Neural crest cell (in vitro differentiated cells): ENCODE measurements at places on chromosomes 13 and 19.

DNA sequence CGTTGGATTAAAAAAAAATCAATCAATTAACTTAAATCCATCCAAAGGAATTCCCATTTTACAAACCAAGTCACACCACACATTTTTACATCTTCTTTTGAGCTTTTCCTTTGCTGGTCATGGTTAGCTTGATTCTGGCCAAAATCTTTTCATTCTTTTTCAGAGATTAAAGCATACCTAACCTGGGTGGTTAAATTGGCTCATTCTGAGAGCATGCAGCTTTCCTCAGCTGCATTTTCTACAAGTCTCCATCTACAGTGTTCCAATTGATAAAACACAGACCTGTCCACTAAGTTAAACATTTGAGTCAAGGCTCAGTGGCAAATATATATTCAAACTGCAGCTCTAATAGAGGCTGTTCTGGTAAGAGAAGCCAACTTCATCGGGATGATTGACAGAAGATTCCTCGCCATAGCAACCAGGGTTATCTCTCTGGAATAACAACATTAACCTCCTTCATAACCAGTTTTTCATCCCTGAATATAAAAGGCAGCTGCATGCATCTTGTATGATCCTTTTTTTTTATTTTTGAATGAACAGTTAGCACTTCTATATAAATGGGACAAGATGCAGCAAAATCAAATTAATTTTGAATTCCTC, 106.2 kb downstream of the DNAJC15 start:
- H3K4me1 ChIP-seq: peaks cover 25% of the 10 kb centered on the region
- H3K27ac ChIP-seq: no peak overlapping the region
- no peak overlapping the region for H3K4me3 ChIP-seq
- no peaks in the 10 kb centered on the region for H3K36me3 ChIP-seq

DNA sequence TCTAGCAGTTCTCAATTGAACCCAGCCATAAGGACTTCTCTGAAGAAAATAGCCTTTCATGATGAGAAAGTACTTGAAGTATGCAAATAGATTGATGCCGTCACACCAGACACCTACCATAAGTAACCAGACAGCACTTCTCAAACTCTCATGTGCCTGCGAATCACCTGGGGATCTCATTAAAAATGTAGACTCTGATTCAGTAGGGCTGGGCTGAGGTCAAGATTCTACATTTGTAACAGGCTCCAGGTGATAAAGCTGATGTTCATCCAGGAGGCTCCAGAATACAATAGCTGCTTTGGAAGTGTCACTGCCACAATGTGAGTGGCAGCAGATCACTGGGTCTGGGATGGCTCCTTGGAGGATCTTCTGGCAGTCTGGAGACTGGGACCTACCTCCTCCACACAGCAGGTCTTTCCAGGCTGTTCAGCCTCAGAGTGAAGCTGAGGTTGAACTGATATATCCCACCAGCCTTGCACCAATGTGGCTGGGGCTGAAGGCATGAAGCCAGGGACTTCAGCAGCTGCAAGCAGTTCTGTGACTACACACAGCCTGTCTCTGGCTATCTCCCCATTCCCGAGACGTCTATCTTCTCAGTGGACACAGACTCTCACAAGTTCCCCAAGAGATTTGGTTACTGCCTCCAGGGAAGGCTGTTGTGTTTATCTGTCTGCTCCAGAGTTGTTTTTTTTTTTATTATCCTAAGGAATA, 9.1 kb downstream of the MBNL2 start:
- no peak for DNase-seq
- H3K4me3 ChIP-seq: no peak overlapping the region
- H3K36me3 ChIP-seq: peaks cover 18% of the 10 kb centered on the region
- H3K27ac ChIP-seq: no peak overlapping the region

DNA sequence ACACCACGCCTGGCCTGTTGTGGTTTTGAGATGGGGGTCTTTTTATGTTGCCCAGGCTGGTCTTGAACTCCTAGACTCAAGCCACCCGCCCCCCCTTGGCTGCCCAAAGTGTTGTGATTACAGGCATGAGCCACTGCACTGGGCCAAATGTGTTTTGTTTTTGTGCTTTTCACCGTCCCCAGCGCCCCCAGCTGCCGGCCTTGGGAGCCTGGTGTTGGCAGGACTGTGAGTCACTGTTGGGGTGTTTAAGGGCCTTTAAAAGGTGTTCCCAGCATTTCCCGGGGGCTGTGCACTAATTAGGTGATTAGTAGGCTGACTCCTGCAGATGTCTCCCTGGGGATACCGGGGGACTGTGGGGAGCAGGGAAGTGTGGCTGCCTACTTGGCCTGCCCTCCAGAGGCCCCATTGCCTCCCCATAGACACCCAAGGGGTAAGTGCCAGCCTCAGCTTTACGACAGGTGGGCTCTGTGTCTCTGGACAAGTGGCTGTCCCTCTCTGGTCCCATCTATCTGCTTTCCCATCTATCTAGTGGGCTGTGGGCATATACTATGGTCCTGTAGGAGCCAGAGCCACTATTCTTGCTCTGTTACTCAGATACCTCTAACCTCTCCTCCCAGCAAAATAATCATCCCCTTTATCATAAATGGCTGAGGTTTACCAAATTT, 11.8 kb upstream of the TLE5 start:
- DNase-seq: no peak
- H3K4me1 ChIP-seq: no peaks in the 10 kb centered on the region

DNA sequence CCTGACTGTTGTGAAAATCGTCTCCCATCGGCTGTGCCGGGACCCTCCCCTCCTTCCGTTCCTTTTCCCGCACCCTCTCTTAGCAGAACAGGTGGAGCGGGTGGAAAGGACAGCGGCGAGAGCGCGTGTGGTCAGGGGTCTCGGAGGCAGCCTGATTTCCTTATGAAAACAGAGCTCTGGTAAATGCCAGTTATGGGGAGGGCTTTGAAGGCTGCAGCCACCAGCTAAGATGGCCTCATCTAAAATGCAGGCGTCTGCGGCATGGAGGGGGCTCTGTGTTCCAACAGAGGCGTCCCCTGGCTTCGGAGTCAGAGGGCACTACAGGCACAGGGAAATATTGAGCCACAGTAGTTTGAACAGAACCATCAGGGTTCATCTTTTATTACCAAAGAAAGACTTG, 93.8 kb upstream of the SOX1 start:
- DNase-seq: no peak
- peaks cover 46% of the 10 kb centered on the region for H3K4me1 ChIP-seq
- H3K4me3 ChIP-seq: peak overlapping the region; percentile 75

GRCh38 chr19:6229216-6229913, 50.4 kb downstream of the MLLT1 start:
- no peaks in the 10 kb centered on the region for H3K27me3 ChIP-seq
- peak overlapping the region; percentile 83 for H3K27ac ChIP-seq
- H3K4me1 ChIP-seq: peaks cover 35% of the 10 kb centered on the region

DNA sequence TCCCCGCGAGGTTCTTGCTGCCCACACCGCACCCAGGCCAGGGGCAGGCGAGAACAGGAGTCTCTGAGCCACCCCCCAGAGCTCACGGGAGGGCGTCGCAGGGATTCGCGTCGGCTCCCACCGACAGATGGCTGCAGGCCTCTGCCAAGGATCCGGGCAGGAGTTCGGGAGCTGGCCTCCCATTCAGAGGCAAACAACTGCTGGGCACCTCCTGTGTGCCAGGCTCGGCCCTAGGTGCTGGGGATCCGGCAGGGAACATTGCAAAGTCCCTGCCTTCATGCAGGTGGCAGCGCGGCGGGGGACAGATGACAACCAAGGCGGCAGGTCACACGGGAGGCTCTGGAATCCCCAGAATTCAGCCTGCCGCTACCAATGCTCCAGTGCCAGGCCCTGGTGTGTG, 25.3 kb downstream of the LRRC4B start:
- H3K4me3 ChIP-seq: no peak overlapping the region
- H3K27ac ChIP-seq: peak overlapping the region; percentile 57

- H3K4me3 ChIP-seq: peak overlapping the region; percentile 93
- peaks cover 45% of the 10 kb centered on the region for H3K4me1 ChIP-seq
- no peak for DNase-seq
- H3K36me3 ChIP-seq: peaks cover 4% of the 10 kb centered on the region
- H3K27ac ChIP-seq: no peak overlapping the region
- peaks cover 38% of the 10 kb centered on the region for H3K27me3 ChIP-seq
These were observed 688 bp downstream of the ZFP36 start for GRCh38 chr19:39407410-39407659.

DNA sequence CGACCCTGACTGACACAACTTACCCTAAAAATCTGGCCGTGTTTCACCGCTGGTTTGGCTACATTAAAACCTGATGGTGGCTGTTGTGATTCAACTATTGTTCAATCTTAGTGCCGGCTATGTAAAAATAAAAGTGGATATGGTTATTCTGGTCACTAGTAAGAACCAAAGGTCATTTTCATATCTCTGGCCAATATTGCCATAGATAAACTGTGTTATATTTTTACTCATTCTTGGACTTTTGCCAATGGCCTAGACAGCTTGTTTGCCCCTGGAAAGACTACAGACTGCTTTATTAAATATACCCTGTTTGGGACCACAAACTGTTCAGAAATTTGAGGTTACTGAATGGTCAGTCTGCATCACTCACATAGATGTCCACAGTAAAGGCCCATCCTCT, 258.5 kb upstream of the KLHL1 start:
- no peaks in the 10 kb centered on the region for H3K27me3 ChIP-seq
- H3K4me3 ChIP-seq: no peak overlapping the region
- H3K36me3 ChIP-seq: no peaks in the 10 kb centered on the region

- no peak for DNase-seq
- no peaks in the 10 kb centered on the region for H3K27me3 ChIP-seq
- H3K4me3 ChIP-seq: no peak overlapping the region
- H3K4me1 ChIP-seq: no peaks in the 10 kb centered on the region
- H3K36me3 ChIP-seq: no peaks in the 10 kb centered on the region
- H3K27ac ChIP-seq: no peak overlapping the region
These were observed 153.2 kb downstream of the ZNF486 start for GRCh38 chr19:20320191-20320590.

DNA sequence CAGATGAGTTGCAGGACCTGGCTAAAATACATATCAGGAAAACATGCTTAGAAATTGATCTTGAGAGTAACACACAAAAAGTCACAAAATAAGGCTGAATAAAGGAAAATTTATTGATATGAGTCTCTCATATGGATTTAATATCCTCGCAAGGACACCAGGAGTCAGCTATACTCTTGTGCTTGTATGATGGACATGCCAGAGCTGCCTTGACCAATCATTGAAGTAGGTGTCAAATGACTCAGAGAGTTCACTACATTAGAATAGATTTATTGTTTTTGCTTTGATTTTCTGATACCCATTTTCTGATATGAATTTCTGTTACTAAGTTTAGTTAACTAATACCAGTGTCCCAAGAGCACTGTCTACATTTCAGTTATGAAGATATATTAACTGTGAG, 37.4 kb upstream of the CSNK1A1L start:
- H3K27ac ChIP-seq: no peak overlapping the region
- no peak for DNase-seq
- H3K4me3 ChIP-seq: no peak overlapping the region
- no peaks in the 10 kb centered on the region for H3K27me3 ChIP-seq

GRCh38 chr13:88857256-88857655, 1186.1 kb downstream of the SLITRK5 start:
- no peaks in the 10 kb centered on the region for H3K27me3 ChIP-seq
- DNase-seq: no peak
- H3K36me3 ChIP-seq: no peaks in the 10 kb centered on the region
- H3K4me1 ChIP-seq: no peaks in the 10 kb centered on the region

GRCh38 chr19:55503157-55503501, 14.9 kb downstream of the SSC5D start:
- H3K27me3 ChIP-seq: peaks cover 8% of the 10 kb centered on the region
- H3K4me1 ChIP-seq: peaks cover 4% of the 10 kb centered on the region
- DNase-seq: no peak
- no peaks in the 10 kb centered on the region for H3K36me3 ChIP-seq

- peak; percentile 14 for DNase-seq
- H3K36me3 ChIP-seq: peaks cover 4% of the 10 kb centered on the region
- peaks cover 6% of the 10 kb centered on the region for H3K4me1 ChIP-seq
- H3K4me3 ChIP-seq: no peak overlapping the region
- no peaks in the 10 kb centered on the region for H3K27me3 ChIP-seq
These were observed 48.0 kb upstream of the KATNAL1 start for GRCh38 chr13:30355384-30355699.

GRCh38 chr13:45538382-45538781, 73.6 kb downstream of the COG3 start:
- no peak overlapping the region for H3K27ac ChIP-seq
- no peak overlapping the region for H3K4me3 ChIP-seq
- peaks cover 10% of the 10 kb centered on the region for H3K36me3 ChIP-seq
- DNase-seq: no peak

GRCh38 chr19:36196249-36196648, 18.2 kb downstream of the ZNF565 start:
- no peak overlapping the region for H3K27ac ChIP-seq
- H3K36me3 ChIP-seq: no peaks in the 10 kb centered on the region
- DNase-seq: no peak

- no peak overlapping the region for H3K4me3 ChIP-seq
- no peaks in the 10 kb centered on the region for H3K27me3 ChIP-seq
- DNase-seq: no peak
- no peaks in the 10 kb centered on the region for H3K36me3 ChIP-seq
These were observed 40.6 kb upstream of the FAM216B start for GRCh38 chr13:42740753-42741152.

DNA sequence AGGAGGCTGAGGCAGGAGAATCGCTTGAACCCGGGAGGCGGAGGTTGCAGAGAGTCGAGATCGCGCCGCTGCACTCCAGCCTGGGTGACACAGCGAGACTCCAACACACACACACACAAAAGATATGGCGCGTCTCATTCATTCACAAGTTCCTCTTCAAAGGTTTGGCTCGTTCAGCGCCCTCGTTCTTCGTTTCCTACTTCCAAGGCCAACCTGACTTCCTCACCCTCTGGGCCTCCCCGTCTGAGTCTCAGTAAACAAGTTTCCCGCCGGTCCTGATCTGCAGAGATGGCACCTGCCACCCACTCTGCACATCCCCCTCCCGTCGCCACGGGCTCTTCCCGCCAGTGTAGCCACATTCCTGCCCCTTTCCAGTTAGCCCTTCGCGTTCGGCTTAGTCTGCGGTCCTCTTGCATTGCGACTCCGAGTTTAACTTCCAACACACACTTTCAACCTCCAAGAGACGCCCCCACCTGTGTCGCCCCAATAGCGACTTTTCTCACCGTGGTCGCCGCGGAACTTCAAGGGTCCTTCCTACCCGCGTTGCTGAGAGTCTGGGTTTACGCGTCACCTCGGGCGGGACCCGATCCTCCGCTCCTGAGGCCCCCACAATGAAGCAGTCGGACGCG, 1.3 kb upstream of the BSG start:
- peak; percentile 52 for DNase-seq
- H3K4me3 ChIP-seq: peak overlapping the region; percentile 93
- H3K27ac ChIP-seq: peak overlapping the region; percentile 99
- H3K36me3 ChIP-seq: peaks cover 20% of the 10 kb centered on the region
- peaks cover 45% of the 10 kb centered on the region for H3K4me1 ChIP-seq
- H3K27me3 ChIP-seq: peaks cover 16% of the 10 kb centered on the region

- no peaks in the 10 kb centered on the region for H3K27me3 ChIP-seq
- DNase-seq: peak; percentile 54
- H3K4me1 ChIP-seq: peaks cover 20% of the 10 kb centered on the region
- no peak overlapping the region for H3K27ac ChIP-seq
These were observed 1.2 kb downstream of the RABAC1 start for GRCh38 chr19:41957838-41958366.

DNA sequence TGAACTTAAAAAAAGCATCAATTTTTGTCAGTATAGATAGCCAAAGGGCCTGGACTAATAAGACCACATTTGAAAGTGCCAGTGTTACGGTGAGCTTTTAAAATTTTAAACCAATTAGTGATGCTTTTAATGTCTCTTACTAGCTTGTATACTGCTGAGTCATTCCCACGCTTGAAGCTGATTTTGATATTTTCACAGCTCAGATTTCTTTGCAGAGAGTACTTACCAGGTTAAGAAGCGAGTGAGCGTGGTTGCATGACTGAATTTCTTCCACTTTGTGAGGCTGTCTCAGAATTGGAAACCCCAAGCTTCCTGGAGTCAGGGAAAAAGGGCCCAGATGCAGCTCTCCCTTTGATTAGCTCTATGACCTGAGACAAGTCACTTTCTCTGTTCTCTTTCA, 74.5 kb upstream of the NBEA start:
- no peak overlapping the region for H3K4me3 ChIP-seq
- DNase-seq: no peak
- no peaks in the 10 kb centered on the region for H3K27me3 ChIP-seq
- H3K36me3 ChIP-seq: no peaks in the 10 kb centered on the region
